ENCODE measurements at places on chromosomes 3 and 15.

DNA sequence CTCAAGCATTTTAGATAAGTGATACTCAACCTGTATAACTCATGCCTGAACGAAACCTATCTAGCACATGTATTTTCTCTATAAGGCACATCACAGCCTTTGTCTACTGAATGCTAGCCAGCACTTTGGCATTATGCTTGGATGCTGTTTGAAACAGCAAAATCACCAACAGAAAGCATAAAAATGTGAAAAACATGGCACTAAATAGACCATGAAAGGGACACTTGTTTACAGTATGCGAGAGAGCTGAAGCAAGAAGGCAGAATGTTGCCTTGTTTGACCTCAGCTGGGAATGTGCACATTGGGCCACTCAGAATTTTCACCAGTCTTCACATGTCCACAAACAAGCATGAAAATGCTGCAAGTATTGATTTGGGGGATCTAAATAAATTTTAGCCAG lies 59.5 kb downstream of the MINDY2 start:
- H3K27ac ChIP-seq: no peak overlapping the region
- H3K4me3 ChIP-seq: no peak overlapping the region
- peaks cover 17% of the 10 kb centered on the region for H3K36me3 ChIP-seq
- no peaks in the 10 kb centered on the region for H3K27me3 ChIP-seq
- DNase-seq: no peak

- H3K36me3 ChIP-seq: no peaks in the 10 kb centered on the region
- H3K4me1 ChIP-seq: no peaks in the 10 kb centered on the region
- H3K27ac ChIP-seq: no peak overlapping the region
- no peak for DNase-seq
- no peak overlapping the region for H3K4me3 ChIP-seq
Measured at GRCh38 chr15:65338366-65338765, 33.9 kb downstream of the RNU5B-1 start.

- no peaks in the 10 kb centered on the region for H3K27me3 ChIP-seq
- no peak for DNase-seq
- peaks cover 2% of the 10 kb centered on the region for H3K36me3 ChIP-seq
- H3K4me3 ChIP-seq: no peak overlapping the region
- H3K27ac ChIP-seq: no peak overlapping the region
Measured at GRCh38 chr3:47296562-47297302, 14.0 kb downstream of the KLHL18 start.

GRCh38 chr3:175297216-175297615 lies 438.1 kb downstream of the NAALADL2 start:
- DNase-seq: no peak
- H3K36me3 ChIP-seq: no peaks in the 10 kb centered on the region
- H3K4me1 ChIP-seq: no peaks in the 10 kb centered on the region
- H3K27ac ChIP-seq: no peak overlapping the region
- H3K4me3 ChIP-seq: no peak overlapping the region
- no peaks in the 10 kb centered on the region for H3K27me3 ChIP-seq

DNA sequence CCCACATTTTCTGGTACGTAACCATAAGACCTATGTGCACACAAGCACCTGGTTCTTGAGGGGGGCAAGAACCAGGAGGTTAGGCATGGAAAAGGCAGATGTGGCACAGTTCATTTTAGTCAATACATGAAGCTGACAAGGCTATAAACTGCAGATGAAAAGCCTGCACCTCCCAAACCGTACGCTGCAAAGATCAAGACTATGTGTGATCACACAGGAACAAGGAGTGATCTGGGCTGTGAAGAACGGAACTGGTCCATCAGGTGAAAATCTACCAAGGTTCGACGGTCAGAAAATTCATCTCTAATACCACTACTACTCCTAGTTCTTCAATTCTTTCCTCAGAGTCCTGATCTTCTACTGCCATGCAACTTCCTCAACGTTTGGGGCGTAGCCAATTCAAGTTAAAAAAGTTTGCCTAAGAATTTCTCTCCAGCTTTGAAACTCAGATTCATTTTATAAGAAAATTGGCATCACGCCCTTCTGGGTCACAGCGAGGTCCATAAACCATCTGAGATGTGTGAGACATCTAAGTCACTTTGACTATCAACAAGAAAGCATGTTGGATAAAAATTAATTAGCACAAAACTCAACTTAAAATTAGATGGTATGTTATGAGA lies 41.9 kb downstream of the PLD1 start:
- no peak overlapping the region for H3K4me3 ChIP-seq
- no peaks in the 10 kb centered on the region for H3K36me3 ChIP-seq
- DNase-seq: no peak
- H3K4me1 ChIP-seq: peaks cover 48% of the 10 kb centered on the region

DNA sequence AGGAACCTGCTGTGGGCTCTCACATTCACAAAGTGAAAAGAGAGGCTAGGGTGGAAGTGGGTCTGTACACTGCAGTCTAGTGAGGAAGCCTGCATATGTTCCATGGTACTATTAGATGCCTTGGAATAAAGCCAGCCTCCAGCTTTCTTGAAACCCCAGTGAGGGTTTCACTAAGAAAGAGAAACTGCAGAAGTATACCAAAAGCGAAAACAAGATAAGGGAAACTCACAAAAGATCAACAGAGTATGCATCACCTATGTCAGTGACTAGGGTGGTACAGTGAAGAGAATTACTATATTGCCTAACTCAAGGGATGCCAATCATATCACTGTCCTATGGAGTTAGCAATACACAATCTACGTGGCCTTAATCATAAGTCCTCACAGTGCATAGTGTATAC lies 212.5 kb upstream of the GADL1 start:
- H3K4me1 ChIP-seq: no peaks in the 10 kb centered on the region
- no peak overlapping the region for H3K27ac ChIP-seq
- H3K36me3 ChIP-seq: no peaks in the 10 kb centered on the region
- no peaks in the 10 kb centered on the region for H3K27me3 ChIP-seq

DNA sequence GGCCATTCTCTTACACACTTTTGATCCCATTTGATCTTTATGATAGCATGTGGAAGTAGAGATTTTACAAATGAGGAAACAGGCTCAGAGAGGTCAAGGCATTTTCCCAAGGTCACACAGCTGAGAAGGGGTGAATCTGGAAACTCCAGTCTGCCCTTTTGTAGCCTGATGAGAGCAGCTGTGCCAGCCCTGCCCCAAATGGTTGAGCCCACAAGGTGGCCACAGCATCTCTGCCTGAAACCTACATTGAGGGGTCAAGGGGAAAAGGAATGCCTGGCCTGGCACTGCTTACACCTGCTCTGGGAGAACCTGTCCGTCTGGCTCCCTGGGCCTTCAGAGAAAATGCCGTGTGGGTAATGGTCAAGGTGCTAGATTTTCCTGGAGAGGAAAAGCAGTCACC lies 200.2 kb upstream of the LINGO1 start:
- no peaks in the 10 kb centered on the region for H3K36me3 ChIP-seq
- no peak for DNase-seq
- H3K4me1 ChIP-seq: no peaks in the 10 kb centered on the region
- no peak overlapping the region for H3K4me3 ChIP-seq
- H3K27ac ChIP-seq: no peak overlapping the region
- no peaks in the 10 kb centered on the region for H3K27me3 ChIP-seq

- no peak overlapping the region for H3K4me3 ChIP-seq
- H3K27ac ChIP-seq: no peak overlapping the region
- no peak for DNase-seq
- H3K4me1 ChIP-seq: peaks cover 58% of the 10 kb centered on the region
- H3K27me3 ChIP-seq: no peaks in the 10 kb centered on the region
Measured at GRCh38 chr3:123083383-123084124, 16.7 kb downstream of the PDIA5 start.

Measured in vagina (tissue), 2 donors.